Suprapubic skin (tissue), 4 donors: ENCODE measurements at places on chromosomes 6 and 20. TPM values are rescaled to one million over a fixed set of nuclear protein-coding genes. Genes with fewer than 3 reads are reported as not detected.

DNA sequence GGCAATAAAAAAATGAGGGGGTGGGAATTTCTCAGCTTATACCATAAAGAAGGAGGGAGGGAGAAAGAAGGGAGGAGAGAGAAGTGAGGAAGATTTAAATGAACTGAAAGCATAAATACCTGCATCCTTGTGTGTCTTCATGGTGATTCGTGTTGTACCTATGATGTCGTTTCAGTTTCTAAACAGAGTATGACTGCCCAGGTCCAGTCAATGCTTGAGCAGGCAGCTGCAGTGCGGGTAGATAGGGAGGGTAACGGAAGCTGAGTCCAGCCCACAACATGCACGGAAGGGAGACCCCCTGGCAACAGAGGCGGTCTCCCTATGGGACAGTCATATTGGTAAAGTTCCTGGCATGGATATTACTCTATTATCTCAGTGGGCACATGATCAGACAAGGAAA, 184.5 kb downstream of the KIF16B start:
- H3K27ac ChIP-seq: no peak overlapping the region
- H3K4me1 ChIP-seq: no peaks in the 10 kb centered on the region
- no peak for DNase-seq
- H3K4me3 ChIP-seq: no peak overlapping the region
- peaks cover 30% of the 10 kb centered on the region for H3K36me3 ChIP-seq

- H3K4me3 ChIP-seq: no peak overlapping the region
- no peak overlapping the region for H3K27ac ChIP-seq
- no peaks in the 10 kb centered on the region for H3K27me3 ChIP-seq
- DNase-seq: no peak
- no peaks in the 10 kb centered on the region for H3K36me3 ChIP-seq
Measured at GRCh38 chr6:119678961-119679360, 329.4 kb upstream of the MAN1A1 start.

DNA sequence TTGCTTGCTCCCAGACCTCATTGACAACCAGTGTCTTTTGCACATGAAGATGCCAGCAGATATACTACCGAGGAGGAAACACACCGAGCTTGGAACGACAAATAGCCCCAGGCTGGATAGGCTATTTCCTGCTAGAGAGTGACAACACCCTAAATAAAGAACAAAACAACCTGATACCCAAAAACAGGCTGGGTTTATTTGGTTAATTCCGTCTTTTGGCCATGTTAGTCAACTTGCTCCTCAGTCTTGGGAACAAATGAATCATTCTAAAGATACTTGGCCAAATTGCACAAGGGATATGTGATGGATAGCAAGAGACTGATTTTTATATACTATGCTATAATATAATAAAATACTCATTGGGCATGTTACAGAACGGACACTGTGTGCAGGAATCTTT, 11.5 kb upstream of the MUC22 start:
- H3K4me1 ChIP-seq: peaks cover 6% of the 10 kb centered on the region
- H3K27ac ChIP-seq: no peak overlapping the region
- no peak for DNase-seq
- H3K36me3 ChIP-seq: no peaks in the 10 kb centered on the region
- no peak overlapping the region for H3K4me3 ChIP-seq
- no peaks in the 10 kb centered on the region for H3K27me3 ChIP-seq

Gene REM1
- total RNA-seq: 2.3 TPM
